ENCODE measurements at places on chromosomes 1 and 21. TPM values are rescaled to one million over a fixed set of nuclear protein-coding genes. Genes with fewer than 3 reads are reported as not detected.

Gene LCE1B
- total RNA-seq: not detected

Gene C1orf87
- not detected for total RNA-seq

Gene SH3BGR
- total RNA-seq: 8.1 TPM

Gene ECM1
- total RNA-seq: 26.0 TPM

Gene FMO5
- 1.3 TPM for total RNA-seq

Gene KCNT2
- 5.9 TPM for total RNA-seq

Gene SIKE1
- total RNA-seq: 62.0 TPM

Gene SYCP1
- total RNA-seq: not detected

Gene NTMT2
- total RNA-seq: 0.43 TPM

Gene TM2D1
- 33.3 TPM for total RNA-seq

Gene SPATA46
- total RNA-seq: not detected

Gene C8A
- total RNA-seq: not detected

Gene FUBP1
- 113 TPM for total RNA-seq

Gene KLHL12
- 24.9 TPM for total RNA-seq

Gene FAM163A
- total RNA-seq: not detected

Gene CFHR4
- not detected for total RNA-seq

Gene SYT14
- total RNA-seq: 6.1 TPM

Gene PM20D1
- total RNA-seq: not detected

Gene S100A7A
- total RNA-seq: not detected

Gene SERPINC1
- not detected for total RNA-seq

Gene BACH1
- 93.1 TPM for total RNA-seq
